Daoy (cell line): ENCODE measurements at places on chromosomes 4 and X. TPM values are rescaled to one million over a fixed set of nuclear protein-coding genes. Genes with fewer than 3 reads are reported as not detected.

DNA sequence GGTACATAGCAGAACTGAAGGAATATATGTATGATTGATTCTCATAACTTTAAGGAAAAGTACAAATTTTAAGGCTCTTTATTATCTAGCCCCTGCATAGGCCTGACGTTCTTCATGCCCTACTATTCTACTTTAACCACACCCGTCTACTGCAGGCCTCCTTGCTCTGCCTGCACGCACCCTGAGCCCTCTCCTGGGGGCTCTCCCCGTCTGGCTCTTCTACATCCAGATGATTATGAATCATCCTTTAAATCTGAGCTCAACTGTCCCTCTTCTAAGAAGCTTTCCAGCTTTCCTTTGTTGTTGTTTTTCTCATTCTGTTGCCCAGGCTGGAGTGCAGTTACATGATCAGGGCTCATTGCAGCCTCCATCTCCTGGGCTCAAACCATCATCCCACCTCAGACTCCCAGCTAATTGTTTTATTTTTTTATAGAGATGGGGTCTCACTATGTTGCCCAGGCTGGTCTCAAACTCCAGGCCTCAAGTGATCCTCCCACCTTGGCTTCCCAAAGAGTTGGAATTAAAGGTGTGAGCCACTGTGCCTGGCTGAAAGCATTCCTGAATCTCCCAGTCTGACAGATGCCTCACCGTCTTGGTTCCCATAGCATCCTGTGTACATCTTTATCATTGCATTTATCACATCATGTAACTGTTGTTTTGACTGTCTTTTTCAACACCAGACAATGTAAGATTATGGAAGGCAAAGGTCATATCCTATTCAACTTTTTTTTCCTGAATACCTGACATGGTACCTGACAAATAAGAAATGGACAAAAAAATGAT is 89.2 kb downstream of the WDFY3 start:
- DNase-seq = peak; percentile 9

DNA sequence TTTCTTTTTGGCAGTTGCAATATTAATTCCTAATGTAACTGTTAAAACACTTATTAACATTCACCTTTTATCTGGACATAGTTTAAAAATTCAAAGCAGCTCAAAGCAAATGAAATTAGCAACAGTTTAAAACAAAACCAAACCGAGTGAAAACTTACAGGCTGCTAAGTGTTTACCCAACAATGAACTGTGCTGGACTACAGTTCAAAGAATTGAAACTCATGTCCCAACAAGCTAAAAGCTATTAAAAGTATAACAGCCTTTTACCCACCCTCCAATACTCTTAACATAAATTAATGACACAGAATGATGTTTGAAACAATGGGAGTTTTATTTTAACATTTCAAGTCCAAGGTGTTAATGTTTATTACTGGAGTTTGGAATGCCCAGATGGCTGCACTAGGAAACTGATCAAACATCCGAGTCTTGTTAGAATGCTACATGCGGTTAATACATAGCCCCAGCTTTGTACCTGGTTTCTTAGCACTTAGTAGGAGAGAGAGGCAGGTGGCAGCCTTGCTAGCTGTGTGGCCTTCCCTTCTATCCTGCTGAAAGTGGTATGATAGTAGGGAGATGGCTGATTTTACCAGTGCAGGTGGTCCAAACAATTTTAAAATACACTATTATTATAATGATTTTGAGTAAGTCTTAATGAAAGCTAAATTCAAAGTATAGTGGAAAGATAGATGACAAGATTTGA is 21.1 kb upstream of the FRYL start:
- no peak for DNase-seq

FSTL5 gene
- 0.06 TPM in 1 of 2 replicates, not detected in the other for total RNA-seq

DNA sequence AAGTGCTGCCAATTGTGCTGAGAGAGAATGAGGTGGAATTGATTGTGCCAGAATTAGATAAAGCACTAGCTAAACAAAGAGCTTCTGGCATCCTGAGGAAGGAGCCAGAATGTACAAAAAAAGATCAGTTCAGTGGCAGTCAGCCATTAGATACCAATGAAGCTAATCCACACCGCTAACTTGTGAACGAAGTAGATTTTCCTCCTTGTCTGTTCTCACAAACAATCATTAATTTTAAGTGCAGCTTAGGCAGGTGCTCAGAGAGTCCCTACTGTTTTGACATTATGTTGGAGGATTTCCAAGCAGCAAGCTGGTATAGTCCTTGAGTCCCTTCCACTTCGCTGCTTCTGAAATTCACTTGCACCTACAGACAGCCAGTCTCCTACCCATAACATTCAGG is 617.4 kb downstream of the CENPC start:
- no peak for DNase-seq

DNA sequence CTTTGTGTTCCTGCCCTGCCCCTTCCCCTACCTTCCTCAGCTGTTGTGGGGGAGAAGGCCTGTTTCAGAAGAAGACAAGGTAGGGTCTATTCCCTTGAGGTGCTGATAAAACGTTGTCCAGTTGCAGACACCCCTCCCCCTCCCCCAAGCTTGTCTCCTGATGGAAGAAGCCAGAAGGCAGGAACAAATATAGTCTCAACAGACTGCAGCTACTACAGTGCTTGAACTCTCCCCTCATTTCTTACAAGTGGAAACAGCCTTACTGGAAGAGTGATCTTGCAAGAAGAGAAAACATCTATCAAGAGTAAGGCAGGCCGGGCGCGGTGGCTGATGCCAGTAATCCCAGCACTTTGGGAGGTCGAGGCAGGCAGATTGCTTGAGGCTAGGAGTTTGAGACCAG is 11.0 kb upstream of the MAP7D3 start:
- DNase-seq = no peak

DNA sequence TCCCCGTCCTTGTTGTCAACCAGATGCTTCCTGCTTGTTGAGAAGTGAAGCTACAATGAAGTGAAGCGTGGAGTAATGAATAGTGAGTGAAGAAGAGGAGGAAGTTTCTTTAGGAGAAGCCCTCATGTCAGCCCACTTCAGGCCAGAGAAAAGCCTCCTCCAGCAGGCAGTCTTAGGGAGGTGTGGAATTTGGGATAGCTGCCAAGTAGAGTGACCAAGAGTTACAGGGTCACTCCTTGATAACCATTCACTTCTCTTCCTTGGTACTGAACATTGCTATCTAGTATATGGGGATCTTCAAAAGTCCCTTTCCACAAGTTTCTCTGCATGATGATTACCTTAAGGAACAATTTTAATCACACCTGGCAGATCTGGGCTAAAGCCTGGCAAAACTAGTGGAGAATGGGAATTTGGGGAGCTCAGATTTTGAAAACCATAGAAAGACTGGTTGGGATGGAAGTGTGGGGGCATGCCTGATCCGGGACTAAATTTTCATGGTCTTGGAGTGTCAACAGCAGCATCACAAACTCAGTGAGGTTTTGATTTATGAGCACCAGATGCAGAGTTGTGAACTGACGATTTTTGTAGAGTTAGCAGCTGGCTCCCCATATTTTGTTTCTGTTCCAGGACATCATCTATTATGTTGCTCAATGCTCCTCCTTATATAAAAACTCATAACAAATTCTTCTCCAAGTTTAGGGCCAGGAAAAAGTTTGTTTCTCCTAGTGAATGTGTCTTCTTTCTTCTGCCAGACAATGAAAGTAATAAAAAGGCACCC is 53.1 kb downstream of the IGSF1 start:
- DNase-seq = no peak

DNA sequence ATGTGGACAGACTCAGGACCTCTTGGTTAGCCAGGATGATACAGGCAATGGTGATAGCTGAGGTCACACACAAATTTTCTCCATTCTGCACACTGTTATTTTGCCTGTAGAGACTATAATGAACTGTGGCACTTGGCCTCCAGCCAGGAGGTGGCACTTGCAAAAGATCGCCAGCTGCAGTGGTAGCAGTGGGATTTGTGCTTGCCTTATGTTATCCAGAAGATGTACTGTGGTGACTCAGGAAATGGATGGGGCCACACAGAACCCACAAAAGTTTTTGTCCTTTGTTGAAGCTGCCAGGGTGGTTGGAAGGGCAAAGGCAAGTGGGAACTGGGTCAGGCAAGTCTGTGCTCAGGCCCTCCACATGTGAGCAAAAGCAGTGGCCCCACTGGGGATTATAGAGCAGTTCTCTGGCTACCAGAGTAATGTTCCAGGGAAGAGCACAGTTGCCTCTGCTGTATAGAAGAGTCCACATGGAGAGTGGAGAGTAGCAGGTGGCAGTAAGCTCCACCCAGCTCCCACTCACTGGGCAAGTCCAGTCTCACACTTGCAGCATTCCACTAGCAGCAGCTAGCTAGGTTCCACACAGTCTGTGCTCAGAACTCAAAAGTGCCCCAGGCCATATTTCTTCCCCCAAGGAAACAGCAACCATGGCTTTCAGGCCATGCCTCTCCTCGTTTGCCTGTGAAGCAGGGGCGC is 5.9 kb upstream of the C4orf17 start:
- no peak for DNase-seq

- DNase-seq = peak; percentile 32
Measured at GRCh38 chr4:145935253-145936141, 3.1 kb downstream of the ZNF827 start.

- peak; percentile 23 for DNase-seq
Measured at GRCh38 chr4:78569306-78569821, 17.8 kb downstream of the ANXA3 start.

MAGEC1 gene
- 3.9 and 6.7 TPM in 2 replicates for total RNA-seq

STS gene
- 0.51 and 1.5 TPM in 2 replicates for total RNA-seq

TRAM1L1 gene
- 3.8 and 7.4 TPM in 2 replicates for total RNA-seq

DNA sequence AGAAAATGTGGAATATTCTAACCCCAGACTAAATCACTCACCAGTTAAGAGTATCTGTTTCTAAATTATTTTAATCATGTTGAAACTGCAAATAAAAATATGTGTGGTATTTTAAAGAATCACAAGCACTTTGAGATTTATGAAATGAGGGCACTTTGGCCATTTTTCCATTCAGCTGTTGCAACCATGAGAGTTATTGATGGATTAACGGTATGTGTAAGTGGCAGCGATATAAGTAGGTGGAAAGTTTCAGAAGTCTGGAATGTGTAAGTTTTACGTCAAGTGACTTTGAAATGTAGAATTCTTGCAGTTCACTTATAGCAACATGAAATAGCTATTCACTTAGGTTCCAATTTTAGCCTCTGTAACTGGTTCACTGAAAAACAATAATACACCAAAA is 905.1 kb upstream of the SLIT2 start:
- DNase-seq = no peak

DNA sequence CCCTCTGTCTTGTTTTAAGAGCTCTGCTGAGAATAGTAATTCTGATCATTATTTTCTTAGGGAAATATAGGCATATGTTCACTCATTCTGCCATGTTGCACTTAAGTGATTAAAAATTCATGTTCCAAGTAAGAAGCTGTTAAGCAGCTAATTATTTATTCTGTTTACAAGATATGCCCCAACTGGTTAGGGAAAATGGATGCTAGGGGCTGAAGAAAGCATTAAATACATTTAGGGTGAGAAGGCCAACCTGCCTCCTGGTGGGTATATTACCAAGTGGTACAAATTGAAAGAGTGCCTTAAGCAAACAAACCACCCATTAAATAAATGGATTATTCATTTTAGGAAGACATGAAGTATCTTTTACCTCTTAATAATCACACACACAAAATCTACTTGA is 392.6 kb upstream of the EPHA5 start:
- no peak for DNase-seq

GRCh38 chr4:21753084-21753760 is 195.3 kb downstream of the KCNIP4 start:
- DNase-seq = no peak

GRCh38 chr4:36088542-36088941 is 155.8 kb downstream of the ARAP2 start:
- no peak for DNase-seq

DNA sequence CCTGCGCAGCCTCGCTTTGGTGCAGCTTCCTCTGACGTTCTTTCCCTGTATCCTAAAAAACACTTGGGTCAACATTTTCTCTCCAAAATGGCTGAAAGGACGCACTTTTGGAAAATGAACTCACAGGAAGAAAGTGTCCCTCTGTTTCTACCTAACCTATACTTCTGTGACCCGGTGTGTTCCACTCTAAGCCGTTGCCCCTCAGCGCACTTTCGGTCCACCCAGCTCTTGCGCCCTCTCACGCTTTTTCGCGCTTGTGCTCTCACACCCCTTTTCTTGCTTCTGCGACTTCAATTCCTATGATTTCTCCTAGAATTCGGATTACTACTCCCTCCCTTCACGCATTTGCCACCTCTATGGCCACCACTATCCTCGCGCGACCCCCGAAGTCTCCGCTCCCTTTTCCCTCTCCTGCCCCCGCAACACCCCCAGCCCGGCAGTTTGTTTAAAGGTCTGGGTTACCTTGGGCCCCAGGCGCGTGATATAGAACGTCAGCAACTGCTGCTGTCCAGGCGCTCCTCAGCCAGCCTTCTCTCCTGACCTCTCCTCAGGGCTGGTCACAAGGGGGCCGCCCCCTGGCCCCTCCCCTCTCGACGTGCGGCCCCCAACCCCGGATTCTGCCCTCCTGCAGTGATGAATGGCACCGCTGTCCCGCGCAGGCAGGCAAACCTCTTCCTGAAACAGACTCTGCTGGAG is at the start of gene USP51:
Gene USP51, minus strand, starts transcription at position 535 of the 696 bp plus-strand sequence. CDS start 909 bp downstream, outside the sequence.
- peak; percentile 17 for DNase-seq

DNA sequence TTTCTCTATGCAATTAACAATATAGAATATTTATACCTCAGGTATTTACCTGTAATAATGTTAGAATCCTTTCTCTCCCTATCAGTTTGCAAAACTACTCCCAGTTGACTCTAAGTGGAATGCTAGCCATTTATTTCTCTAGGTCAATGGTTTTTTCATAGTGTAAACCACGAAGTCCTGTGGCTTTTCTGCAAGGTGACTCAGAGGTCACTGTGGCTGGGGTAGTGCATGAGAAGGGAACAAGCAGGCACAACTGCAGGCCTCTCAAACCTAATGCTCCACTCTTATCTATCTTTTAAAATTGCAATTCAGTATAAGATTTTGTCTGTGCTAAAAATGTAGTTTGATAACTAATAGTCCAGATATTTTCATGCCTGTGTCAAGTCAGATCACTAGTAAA is 159.4 kb downstream of the ANTXR2 start:
- DNase-seq = peak; percentile 6

DNA sequence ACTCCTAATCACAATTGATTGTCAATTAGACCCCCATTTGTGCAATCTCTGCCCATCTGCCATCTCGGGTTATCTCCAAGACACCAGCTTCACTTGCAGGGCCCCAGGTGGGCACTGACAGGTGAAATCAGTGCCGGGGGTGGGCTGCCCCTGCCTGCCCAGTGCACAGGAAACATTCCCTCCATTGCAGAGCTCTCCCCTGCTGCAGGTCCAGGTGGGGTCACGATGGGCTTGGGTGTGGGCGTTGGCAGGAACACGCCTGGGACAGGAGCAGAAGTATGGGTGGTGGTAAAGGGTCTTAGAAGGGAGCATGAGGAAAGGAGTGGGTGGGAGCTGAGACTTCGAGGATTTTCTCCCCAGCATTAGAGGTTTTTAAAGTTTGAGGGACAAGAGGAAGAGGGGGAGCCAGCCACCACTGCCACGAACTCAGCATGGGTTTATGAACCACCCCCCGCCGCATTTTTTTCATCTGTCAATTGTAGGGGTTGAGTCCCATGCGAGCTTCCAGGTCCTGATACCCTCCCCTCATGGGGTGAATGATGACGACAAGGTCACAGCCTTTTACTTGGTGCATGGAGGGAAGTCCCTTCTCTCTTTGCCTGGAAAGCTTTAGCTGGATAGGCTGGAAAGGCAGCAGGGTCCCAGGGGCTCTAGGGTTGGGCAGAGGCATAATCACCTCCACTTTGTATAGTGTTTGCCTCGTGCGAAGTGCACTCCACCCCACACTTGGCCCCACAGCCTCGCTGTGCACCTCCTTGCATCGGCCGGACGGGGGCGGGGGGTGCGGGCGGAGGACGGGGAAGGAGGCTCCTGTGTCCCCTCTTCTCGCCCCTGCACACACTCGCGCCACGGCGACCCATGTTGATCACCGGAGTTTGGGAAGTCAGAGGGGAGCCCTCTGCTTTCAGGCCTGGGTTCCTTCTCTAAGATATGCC is 3.5 kb upstream of the NKX1-1 start:
- DNase-seq = peak; percentile 2

TLR6 gene
- total RNA-seq = 2.2 and 2.6 TPM in 2 replicates

BTK gene
- total RNA-seq = 0.06 TPM in 1 of 2 replicates, not detected in the other
